Activated T-helper 1 cell treated with anti-CD3 and anti-CD28 coated beads, Interleukin-2, amount 50 U/mL, for 16 hours (primary cell): ENCODE measurements at places on chromosomes 2 and 18.

DNA sequence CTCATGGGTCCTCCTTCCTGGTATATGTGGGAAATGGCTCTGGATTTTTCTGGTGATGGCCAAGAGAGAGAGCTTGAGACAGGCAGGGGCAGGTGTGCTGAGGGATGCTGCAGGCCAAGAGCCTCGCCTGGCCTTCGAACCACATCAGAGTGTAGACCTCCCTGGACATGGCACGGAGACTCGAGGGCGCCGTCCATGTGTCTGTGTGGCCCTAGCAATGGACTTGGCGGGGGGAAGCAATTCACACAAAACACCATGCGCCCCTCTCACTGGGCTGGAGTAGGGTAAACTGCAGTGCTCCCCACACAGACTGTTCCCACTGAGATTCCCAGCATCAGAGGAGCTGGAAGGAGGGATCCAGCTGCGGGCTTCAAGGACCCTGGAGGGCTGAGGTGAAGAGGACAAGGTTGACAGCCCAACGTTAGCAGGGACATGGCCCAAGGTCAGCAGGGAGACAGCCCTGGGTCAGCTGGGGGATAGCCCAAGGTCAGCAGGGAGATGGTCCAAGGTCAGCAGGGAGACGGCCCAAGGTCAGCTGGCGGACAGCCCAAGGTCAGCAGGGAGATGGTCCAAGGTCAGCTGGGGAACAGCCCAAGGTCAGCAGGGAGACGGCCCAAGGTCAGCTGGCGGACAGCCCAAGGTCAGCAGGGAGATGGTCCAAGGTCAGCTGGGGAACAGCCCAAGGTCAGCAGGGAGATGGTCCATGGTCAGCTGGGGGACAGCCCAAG is 75.4 kb upstream of the HDAC4 start:
- no peak for DNase-seq

GRCh38 chr2:178177066-178177679 is 17.1 kb upstream of the OSBPL6 start:
- DNase-seq = no peak

GRCh38 chr2:143803936-143804335 is 674.7 kb downstream of the ARHGAP15 start:
- no peak for DNase-seq

GRCh38 chr2:133811409-133812125 is 243.3 kb upstream of the NCKAP5 start:
- no peak for DNase-seq

- DNase-seq = no peak
These were observed 1.5 kb downstream of the IKZF2 start for GRCh38 chr2:213149949-213150314.

DNA sequence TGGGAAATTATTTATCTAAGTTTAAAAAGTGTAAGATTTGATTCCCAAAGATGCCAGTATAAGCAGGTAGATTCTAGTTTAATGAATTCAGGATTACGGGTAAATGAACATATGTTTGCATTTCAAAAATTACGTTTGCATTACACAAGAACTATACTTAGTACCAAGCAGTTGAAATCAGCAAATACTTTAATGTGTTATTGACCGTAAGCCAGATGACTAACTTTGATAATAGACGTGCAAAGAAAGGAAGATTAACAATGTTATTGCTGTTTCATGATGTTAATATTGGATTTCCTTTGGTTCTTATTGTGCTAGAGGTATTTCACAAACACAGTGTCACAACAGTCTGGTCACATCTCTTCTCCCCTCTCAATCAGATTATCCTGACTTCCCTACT is 294.7 kb downstream of the TDRD15 start:
- no peak for DNase-seq

DNA sequence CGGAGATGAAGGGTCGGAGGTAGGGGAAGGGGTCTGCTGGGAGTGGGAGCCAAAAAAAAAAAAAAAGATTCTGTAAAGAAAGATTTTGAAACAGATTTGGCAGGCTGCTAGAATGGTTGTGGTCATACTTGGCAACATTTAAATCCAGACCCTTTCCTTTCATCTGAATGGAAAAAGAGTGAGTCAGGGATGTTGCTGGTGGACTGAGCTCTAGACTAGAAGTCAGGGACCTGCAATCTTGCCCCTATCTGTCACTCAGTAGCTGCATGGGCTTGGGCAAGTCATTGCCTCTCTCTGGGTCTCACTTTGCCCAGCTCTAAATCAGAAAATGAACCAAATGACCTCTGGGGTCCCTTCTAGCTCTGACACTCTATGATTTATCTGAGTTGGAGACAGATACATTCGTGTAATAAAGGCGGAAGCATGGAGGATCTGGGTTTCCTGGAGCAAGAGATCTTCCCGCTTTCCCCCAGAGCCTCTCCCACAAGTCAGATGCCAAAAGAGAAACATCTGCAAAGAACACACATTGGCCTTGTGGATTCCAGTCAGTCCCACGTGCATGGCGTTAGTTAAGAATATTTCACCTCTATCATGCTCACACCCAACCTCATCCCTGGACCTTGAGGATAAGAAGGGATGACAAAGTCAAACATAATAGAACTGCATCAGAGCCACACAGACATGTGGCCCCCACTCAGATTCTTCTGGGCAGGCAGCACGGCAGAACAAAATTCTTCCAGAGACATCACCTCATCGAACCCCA is 58.5 kb downstream of the ADD2 start:
- DNase-seq = no peak

GRCh38 chr2:215970425-215970824 is 42.9 kb downstream of the MREG start:
- no peak for DNase-seq

DNA sequence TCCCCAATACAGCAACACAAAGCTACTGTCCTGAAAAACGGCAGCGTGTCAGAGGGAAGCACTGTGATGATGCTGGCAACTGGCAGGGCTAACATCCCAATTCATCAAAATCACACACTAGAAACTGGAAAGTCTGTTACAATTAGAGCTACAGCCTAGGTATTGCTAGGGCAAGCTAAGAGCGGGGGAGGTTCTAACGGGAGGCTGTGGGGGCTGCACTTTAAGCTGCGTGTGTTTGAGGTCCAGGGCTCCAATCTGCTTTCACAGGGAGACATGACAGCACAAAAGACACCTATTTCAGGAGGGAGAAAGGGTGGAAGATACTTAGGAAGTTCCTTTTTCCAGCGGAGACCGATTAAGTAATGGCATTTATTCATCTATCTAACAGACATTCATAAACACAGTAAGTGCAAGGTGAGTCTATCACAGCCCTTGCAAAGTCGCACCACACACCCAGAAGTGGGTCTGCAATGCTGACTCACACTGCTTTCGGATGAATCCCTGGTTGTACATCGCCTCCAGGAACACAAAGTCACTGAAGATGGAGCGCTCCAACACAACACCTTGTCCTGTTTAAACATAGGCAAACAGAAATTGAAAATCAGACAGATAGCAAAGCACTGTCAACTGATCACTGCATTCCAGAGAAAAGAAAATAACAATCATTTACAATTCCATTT is 6.9 kb downstream of the NDUFA10 start:
- no peak for DNase-seq

GRCh38 chr2:58432491-58433170 is 191.5 kb upstream of the FANCL start:
- no peak for DNase-seq

GRCh38 chr2:2506536-2506935 is 175.5 kb upstream of the MYT1L start:
- no peak for DNase-seq
